T-helper 17 cell (primary cell): ENCODE measurements at places on chromosomes 5 and 9.

DNA sequence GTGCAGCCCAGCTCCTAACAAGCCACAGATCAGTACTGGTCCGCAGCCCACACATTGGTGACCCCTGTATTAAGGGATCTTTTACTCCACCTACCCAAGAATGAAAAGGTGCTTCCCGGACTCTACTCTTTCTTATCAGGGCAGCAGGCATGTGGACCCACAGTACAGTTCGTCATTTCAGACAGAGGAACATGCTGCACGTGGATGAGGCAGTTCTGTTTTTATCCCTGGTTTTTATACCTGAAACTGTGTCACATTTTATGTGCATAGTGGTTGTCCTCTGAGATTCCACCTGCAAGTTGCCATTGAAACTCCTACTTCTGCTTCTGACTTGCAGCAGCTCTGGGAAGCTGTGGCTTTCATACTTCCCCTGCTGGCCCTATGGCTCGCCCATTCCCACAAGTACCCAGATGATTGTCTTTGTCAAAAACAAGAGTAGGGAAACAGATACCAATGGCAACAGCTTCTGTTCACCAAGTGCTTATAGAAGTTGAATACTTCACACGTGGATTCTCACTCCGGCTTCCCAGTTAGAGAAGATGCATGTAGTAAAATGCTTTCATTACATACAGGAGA lies 208.0 kb downstream of the TRIO start:
- DNase-seq: no peak
- H3K27ac ChIP-seq: no peak overlapping the region
- no peak overlapping the region for H3K4me3 ChIP-seq
- H3K27me3 ChIP-seq: peaks cover under 1% of the 10 kb centered on the region
- H3K4me1 ChIP-seq: peaks cover 4% of the 10 kb centered on the region

GRCh38 chr9:96877269-96877668 lies 23.0 kb upstream of the ZNF782 start:
- no peak overlapping the region for H3K27ac ChIP-seq
- peaks cover 17% of the 10 kb centered on the region for H3K4me1 ChIP-seq

- H3K4me3 ChIP-seq: no peak overlapping the region
- H3K4me1 ChIP-seq: no peaks in the 10 kb centered on the region
- H3K36me3 ChIP-seq: no peaks in the 10 kb centered on the region
- no peak overlapping the region for H3K27ac ChIP-seq
Observed at GRCh38 chr5:61991866-61992265, 314.1 kb upstream of the KIF2A start.

DNA sequence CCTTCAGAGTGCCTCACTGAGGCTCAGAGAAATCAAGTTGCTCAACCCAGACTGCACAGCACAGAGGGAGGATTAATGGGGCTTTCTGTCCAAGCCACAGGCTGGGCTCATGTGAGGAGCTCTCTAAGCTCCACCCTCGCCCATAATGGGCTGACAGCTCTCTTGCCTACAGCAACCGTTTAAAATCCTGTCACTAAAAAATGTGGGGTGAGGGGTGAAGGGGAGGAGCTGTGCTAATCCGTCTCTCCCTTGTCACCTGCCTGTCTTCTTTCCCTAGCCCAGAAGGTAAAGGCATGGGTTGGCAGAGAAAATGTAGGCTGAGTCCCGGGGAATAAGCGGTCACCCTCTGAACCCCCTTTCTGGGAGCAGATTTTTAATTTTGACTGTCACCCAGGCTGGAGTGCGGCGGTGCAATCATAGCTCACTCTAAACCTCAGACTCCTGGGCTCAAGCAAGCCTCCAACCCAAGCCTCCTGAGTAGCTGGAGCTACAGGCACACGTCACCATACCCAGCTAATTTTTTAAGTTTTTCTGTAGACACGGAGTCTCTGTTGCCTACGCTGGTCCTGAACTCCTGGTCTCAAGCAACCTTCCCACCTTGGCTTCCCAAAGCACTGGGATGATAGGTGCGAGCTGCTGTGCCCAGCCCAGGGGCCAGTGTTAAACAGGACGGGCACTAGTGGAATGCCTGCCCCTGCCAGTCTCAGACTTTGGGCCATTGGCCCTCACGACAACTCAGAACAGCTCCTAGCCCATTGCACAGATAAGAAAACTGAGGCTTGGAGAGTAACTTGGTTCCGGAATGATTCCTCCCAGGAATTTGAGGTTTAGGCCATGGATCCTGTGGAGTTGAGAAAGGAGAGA lies 89.5 kb downstream of the LMX1B start:
- H3K4me3 ChIP-seq: no peak overlapping the region
- H3K36me3 ChIP-seq: no peaks in the 10 kb centered on the region
- no peak overlapping the region for H3K27ac ChIP-seq
- no peak for DNase-seq
- H3K27me3 ChIP-seq: peaks cover 59% of the 10 kb centered on the region

DNA sequence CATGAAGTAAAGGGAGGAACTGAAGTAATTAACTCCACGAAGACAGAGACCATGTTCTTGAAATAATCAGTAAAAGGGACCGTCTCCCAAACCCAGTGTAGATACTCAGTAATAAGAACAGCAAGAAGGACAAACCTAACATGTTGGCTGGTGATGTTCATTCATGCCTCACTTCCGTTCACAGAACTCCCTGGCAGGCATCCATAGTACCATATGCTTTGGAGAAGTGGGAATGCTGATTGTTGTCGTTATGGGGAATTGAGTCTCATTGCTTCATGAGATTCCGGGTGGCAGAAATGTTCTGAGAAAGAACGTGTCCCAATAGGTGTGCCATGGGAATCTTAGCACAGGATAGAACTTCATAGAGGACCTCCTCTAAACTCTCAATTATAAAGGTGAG lies 452.3 kb downstream of the ZSWIM6 start:
- no peaks in the 10 kb centered on the region for H3K36me3 ChIP-seq
- no peak overlapping the region for H3K27ac ChIP-seq
- H3K27me3 ChIP-seq: peaks cover 6% of the 10 kb centered on the region
- H3K4me1 ChIP-seq: no peaks in the 10 kb centered on the region

- H3K4me3 ChIP-seq: no peak overlapping the region
- H3K27me3 ChIP-seq: no peaks in the 10 kb centered on the region
- DNase-seq: no peak
- H3K4me1 ChIP-seq: peaks cover 37% of the 10 kb centered on the region
Observed at GRCh38 chr9:4799033-4799430, 6.3 kb downstream of the RCL1 start.

GRCh38 chr9:21993893-21994555 lies at the start of gene CDKN2A:
TSS of gene CDKN2A (minus strand) at chr9:21994392.
- peak within 1 kb of the TSS; percentile 97 for H3K4me3 ChIP-seq
- peaks cover 13% of the 10 kb centered on the region for H3K27me3 ChIP-seq
- peak; percentile 48 for DNase-seq

DNA sequence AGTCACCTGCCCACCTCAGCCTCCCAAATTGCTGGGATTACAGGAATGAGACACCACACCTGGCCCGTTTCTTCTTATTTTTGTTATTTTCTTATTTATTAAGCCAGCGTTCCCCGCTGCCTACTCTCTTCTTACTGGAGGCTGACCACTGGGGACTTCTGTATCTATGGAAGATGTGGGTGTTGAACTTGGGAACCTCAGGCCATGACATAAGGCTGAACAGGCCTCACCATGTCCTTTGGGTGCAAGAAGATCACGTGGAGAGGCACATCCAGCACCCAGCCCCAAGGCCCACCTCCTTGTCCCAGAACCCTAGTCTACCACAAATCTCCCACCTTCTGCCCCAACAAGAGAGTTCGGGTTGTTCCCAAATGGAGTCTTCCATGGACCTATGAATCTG lies 59.4 kb upstream of the NEK6 start:
- no peak overlapping the region for H3K4me3 ChIP-seq
- H3K27ac ChIP-seq: no peak overlapping the region
- no peaks in the 10 kb centered on the region for H3K27me3 ChIP-seq
- H3K4me1 ChIP-seq: peaks cover 23% of the 10 kb centered on the region

- H3K36me3 ChIP-seq: peaks cover 25% of the 10 kb centered on the region
- peaks cover 77% of the 10 kb centered on the region for H3K4me1 ChIP-seq
- DNase-seq: peak; percentile 76
- peak overlapping the region; percentile 99 for H3K27ac ChIP-seq
Observed at GRCh38 chr9:114385397-114386181, 2.2 kb downstream of the AKNA start.

- H3K4me1 ChIP-seq: no peaks in the 10 kb centered on the region
- no peaks in the 10 kb centered on the region for H3K36me3 ChIP-seq
- H3K27ac ChIP-seq: no peak overlapping the region
- no peak overlapping the region for H3K4me3 ChIP-seq
- DNase-seq: no peak
Observed at GRCh38 chr9:6234014-6234413, 18.4 kb downstream of the IL33 start.

DNA sequence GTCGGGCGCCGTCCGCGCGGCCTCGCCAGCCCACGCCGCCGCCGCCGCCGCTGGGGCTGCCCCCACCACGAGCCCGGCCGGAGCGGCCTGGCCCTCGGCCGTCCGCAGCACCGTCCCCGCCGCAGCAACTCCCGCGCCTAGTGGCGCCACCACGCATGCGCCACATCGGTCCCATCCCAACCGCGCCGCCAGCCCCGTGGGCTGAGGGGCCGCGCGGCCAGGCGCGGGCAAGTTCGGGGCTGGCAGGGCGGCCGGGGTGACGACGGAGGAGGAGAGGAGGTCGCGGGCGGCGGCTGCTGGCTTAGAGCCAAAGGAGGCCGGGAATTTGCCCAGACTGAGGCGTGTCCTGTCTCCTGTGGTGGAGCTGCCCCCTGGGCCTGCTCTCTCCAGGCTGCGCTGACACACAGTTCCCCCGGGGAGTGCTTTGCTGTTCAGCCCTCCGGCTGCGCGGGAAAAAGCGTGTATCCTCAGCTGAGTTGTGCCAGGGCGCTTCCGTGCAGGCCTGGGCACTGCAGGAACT lies at the start of gene TUSC1:
Gene TUSC1 (minus strand): TSS at position 298 of the 520 bp plus-strand sequence. CDS start 132 bp downstream, at position 166.
- no peak within 1 kb of the TSS for H3K4me3 ChIP-seq
- H3K27ac ChIP-seq: no peak within 1 kb of the TSS
- H3K4me1 ChIP-seq: no peaks in the 10 kb centered on the region
- DNase-seq: no peak
- H3K36me3 ChIP-seq: no peaks in the 10 kb centered on the region

DNA sequence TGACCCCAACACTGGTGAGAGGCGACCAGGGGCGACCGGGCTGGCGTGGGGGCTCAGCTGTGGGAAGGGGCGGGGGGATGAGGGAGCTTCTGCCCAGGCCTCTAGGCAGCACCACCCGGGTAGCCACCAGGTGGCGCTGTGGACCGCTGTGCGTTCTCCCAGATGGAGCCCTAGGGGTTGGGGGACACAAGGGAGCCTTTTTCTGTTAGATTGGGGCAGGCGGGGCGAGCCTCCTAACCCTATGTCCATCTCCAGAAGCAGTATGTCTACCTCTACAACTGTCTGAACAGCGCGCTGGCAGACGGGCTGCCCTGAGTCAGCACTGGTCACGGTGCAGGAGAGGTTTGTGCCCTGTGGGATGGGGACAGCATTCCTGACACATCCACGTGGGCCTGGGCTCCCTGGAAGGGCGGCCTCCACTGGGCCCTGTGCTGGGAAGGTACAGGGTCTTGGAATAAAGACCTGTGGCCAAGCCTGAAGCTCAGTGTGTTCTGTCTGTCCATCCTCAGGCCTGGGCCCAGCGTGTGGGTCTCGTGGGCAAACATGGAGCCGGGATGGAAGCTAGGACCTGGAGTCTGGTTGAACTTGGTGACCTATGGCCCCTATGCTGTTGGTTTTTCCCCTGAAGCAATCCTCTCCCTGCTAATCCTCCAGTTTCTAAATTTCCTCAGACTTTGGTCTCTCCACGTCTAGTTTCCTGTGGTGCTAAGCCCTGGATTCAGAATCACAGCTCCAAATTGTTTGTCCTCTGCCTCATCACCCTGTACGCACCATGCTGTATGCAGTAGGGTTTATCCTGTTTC lies 23.1 kb upstream of the SPTLC1 start:
- peak; percentile 56 for DNase-seq
- no peak overlapping the region for H3K4me3 ChIP-seq

- H3K4me1 ChIP-seq: no peaks in the 10 kb centered on the region
- no peak for DNase-seq
- H3K36me3 ChIP-seq: no peaks in the 10 kb centered on the region
- H3K4me3 ChIP-seq: no peak overlapping the region
- H3K27me3 ChIP-seq: peaks cover 37% of the 10 kb centered on the region
Observed at GRCh38 chr9:72872718-72873117, 80.1 kb downstream of the ALDH1A1 start.

DNA sequence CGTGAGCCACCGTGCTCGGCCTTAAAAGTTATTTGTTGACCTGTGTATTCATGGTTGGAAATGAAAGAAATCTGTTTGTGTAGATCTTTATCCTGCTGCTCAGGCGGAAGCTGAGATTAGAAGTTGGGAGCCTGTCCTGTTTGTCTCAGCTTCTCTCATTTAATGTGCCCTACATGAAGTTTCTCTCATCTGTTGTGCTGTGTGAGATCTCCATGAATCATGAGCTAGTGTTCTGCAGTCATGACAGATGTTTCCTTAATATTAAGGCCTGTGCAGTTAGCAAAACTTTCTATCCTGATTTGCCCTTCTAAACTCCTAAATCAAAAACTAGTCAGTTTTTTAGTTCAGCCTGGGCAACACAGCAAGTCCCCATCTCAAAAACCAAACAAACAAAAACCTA lies 59.5 kb downstream of the FAM78A start:
- DNase-seq: no peak
- H3K4me3 ChIP-seq: no peak overlapping the region
- peaks cover 4% of the 10 kb centered on the region for H3K36me3 ChIP-seq

DNA sequence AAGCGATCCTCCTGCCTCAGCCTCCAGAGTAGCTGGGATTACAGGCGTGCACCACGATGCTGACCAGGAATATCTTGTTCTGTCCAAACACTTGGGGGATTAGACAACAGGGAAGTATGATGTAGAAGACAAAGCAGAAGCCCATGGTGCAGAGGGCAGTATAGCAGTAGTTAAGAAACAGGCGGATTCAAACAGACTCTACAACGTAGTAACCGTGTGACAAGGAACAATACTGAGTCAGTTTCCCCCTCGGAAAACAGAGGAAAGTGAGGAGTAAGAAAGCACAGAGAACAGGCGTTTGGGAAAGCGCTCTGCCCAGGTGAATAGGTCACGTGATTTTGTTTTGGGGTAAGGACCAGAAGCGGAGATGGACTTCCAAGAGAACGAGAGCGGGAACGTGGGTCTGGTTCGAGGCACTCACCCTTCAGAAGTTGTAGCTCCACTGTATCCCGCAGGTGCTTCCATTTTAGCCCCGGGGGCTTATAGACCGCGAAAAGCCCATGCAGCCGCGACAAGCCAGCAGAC lies 306 bp downstream of the TRUB2 start:
- no peak for DNase-seq
- H3K27me3 ChIP-seq: no peaks in the 10 kb centered on the region

DNA sequence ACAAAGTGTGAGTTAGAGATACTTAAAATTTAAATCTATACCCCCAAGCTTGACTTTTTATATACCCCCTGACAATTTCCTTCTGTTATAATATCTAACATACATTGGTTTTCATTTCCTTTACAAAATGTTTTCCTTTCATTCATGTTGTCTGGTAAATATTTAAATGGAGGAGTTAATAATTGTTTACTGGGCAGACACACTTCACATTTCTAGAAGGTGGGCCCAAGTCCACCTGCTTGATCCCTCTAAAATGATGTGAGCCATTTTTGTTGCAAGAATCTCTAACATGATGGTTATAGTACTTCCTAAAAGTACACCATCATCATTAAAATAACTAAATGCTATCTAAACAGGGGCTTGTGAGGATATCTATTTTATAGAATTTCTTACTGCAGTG lies 155.9 kb downstream of the FAM174A start:
- H3K4me3 ChIP-seq: no peak overlapping the region
- peaks cover 4% of the 10 kb centered on the region for H3K27me3 ChIP-seq
- no peaks in the 10 kb centered on the region for H3K36me3 ChIP-seq
- H3K27ac ChIP-seq: no peak overlapping the region
- peaks cover 5% of the 10 kb centered on the region for H3K4me1 ChIP-seq
- no peak for DNase-seq

- H3K27ac ChIP-seq: no peak overlapping the region
- no peak overlapping the region for H3K4me3 ChIP-seq
- H3K36me3 ChIP-seq: no peaks in the 10 kb centered on the region
Observed at GRCh38 chr5:103428411-103428871, 134.1 kb downstream of the NUDT12 start.
